B cell (primary cell): ENCODE measurements at places on chromosomes 6 and 20. TPM values are rescaled to one million over a fixed set of nuclear protein-coding genes. Genes with fewer than 3 reads are reported as not detected.

The PPP1R14C gene
- not detected in 2 replicates for total RNA-seq

- H3K4me3 ChIP-seq, result no peak overlapping the region
- H3K27me3 ChIP-seq, result peaks cover 3% of the 10 kb centered on the region
- H3K36me3 ChIP-seq, result no peaks in the 10 kb centered on the region
- no peak for DNase-seq
Measured at GRCh38 chr20:50776122-50776817, 18.6 kb upstream of the BCAS4 start.

- H3K27ac ChIP-seq, result no peak overlapping the region
- H3K36me3 ChIP-seq, result no peaks in the 10 kb centered on the region
- no peak overlapping the region for H3K4me3 ChIP-seq
- DNase-seq, result no peak
Measured at GRCh38 chr6:6346427-6347023, 26.1 kb upstream of the F13A1 start.

DNA sequence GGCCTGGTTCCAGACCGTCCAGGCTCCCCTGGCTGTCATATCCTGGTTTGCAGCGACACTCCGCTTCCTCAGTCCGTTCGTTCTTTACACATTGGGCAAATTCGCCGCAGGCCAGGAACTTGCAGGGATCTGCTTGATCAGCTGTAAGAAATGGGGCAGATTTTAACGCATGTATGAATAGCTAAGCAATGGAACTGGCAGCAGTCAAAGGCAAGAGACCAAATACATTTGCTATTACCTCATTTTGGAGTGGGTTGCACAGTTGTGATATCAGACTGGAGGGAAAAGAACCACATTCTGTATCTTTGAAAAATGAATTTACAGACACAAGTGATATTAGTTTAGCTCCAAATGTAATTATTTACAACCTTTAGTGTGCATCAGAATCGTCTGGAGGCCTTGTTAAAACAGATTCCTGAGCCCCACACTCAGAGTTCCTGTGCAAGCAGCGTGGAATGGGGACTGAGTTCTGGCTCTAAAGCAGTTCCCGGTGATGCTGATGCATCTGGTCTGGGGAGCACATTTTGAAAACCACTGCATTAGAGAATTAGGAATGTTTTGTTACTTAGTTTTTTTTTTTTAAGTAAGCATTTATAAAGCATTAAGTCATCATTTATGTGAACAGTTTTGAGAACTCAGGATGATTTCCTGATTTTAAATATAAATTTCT is 141.3 kb downstream of the IMPG1 start:
- no peak overlapping the region for H3K4me3 ChIP-seq
- DNase-seq, result no peak
- no peaks in the 10 kb centered on the region for H3K36me3 ChIP-seq

DNA sequence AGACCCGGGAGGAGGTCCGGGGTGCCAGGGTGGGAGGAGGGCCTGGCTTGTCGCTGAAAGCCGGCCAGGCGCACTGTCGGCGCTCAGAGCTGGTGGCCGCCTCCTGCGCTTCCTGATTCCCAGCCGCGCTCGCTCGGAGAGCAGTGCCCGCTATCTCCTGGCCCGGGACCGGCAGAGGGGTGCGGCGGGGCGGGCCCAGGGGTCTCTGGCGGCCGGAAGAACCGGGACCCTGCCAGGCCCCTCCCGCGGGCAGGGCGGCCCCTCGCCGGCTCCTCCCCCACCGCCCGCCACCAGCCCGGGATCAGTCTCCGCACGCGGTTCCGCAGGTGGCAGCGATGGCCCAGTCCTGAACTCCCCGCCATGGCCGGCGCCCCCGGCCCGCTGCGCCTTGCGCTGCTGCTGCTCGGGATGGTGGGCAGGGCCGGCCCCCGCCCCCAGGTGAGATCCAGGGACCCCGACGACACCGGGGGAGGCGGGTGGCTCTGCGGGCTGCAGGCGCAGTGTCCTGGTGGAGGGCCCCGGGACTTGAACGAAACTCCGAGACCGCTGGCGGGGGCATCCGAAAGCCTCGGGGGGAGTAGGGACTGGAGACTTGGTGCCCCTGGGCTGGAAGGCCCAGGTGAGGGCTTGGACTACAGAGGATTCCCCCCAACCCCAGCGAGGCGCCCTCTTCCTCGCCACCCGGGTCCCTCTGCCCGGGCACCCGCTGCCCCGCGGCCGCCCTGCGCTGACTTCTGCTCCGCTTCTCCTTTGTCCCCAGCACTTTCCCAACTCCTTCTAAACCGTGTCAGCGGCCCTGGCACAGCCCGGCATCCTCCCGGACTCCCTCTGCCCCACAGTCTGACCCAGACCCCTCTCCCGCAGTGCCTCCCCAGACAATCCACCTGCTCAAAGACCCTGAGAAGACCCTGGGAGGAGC is at the start of gene GLP1R:
TSS of gene GLP1R (plus strand) at position 301 of the 919 bp plus-strand sequence. CDS start at position 361, 60 bp downstream.
- no peak for DNase-seq
- H3K36me3 ChIP-seq, result no peaks in the 10 kb centered on the region
- H3K4me1 ChIP-seq, result peaks cover 4% of the 10 kb centered on the region
- no peak within 1 kb of the TSS for H3K27ac ChIP-seq
- H3K27me3 ChIP-seq, result no peaks in the 10 kb centered on the region

DNA sequence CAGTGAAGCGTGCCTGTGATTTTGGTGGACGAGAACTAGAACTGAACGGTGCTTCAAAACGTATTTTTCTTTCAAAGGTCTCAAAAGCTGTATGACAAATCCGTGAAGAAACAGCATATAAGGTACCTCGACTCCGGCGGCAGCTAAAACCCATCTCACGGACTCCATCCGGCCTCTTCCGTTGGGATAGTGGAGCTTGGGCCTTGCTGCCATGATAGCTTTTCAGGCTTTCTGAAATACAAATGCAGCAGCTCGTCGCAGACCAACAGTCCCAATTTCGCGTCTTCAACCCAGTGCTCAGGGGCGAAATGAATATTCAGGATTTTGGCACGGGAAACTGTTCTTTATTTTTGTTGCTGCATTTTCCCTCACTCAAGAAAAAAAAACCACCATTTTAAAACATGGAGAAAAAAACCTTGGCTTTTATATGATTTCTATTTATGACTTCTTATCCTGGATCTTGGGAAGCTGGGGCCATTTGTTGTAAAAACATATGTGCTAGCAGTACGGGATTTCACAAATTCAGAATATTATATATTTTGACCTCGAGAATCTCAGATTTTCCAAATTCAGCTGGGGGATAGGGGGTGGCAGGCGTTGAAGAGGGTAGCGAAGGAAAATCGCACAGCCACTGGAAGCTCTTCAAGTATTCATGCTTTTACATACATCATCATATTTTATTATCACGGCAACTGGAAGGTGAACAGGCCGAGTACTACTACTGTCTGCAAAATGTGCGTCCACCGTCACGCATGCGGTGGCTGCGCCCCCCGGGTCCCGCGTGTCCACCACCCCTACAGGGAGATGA is 849 bp downstream of the GSTA4 start:
- no peaks in the 10 kb centered on the region for H3K36me3 ChIP-seq
- peak; percentile 19 for DNase-seq
- H3K27me3 ChIP-seq, result no peaks in the 10 kb centered on the region
- peak overlapping the region; percentile 95 for H3K4me3 ChIP-seq
- H3K27ac ChIP-seq, result no peak overlapping the region

- DNase-seq, result peak; percentile 88
- peak within 1 kb of the TSS; percentile 95 for H3K27ac ChIP-seq
- peak within 1 kb of the TSS; percentile 81 for H3K4me3 ChIP-seq
- peaks cover 40% of the 10 kb centered on the region for H3K4me1 ChIP-seq
- H3K27me3 ChIP-seq, result no peaks in the 10 kb centered on the region
Measured at GRCh38 chr6:71288228-71289038, at the start of gene OGFRL1. OGFRL1 (plus strand) TSS chr6:71288811; CDS start chr6:71288937, 126 bp downstream.

DNA sequence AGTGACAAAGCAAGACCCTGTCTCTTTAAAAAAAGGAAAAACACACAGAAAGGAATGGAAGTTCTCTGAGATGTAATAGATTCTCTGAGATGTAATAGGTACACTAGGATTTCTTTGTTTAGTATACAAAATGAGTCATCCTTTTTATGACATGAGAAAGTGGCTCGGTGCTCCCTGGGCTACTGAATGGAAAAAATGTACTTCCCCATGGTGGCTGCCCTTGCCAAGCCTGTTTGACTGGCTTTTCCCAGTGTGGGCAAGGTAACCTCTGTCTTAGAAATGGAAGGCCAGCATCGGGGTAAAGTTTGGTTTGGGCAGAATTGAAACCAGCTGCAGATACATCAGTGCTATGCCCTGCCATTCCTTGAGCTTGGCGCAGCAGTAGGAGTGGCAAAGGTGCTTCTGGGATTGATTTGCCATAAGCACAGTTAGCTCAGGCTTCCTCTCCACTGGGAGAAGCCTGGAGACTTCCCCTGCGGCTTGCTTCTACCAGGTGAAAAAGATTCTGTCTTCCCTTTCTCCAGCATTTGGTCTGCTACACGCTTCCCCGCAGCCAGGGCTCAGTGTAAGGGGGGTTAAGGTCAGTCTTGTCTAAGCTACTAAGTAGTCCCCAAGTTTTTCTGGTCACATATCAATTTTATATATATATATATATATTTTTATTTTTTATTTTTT is 24.5 kb downstream of the ARFGEF2 start:
- H3K27ac ChIP-seq, result no peak overlapping the region
- peaks cover 13% of the 10 kb centered on the region for H3K36me3 ChIP-seq
- no peaks in the 10 kb centered on the region for H3K27me3 ChIP-seq
- H3K4me3 ChIP-seq, result no peak overlapping the region
- no peaks in the 10 kb centered on the region for H3K4me1 ChIP-seq
- no peak for DNase-seq

DNA sequence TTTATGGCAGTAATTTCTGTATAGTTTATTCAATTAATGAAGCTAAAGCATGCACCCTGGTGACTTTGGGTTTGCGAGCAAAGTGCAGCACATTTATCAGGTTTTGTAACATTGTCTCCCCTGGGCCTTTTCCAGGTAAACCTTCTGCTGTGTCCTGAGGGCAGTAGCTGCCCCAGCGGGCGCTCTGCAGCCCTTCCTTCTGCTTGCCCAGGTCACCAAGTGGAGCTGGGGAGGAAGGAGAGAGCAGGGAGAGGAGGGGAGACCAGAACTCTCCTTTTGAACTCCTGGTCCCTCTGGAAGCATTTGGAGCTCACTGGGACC is 145.6 kb downstream of the DLL1 start:
- no peaks in the 10 kb centered on the region for H3K36me3 ChIP-seq
- no peak overlapping the region for H3K27ac ChIP-seq
- no peak for DNase-seq
- H3K4me1 ChIP-seq, result peaks cover 20% of the 10 kb centered on the region
- H3K27me3 ChIP-seq, result no peaks in the 10 kb centered on the region

The RRAGD gene
- 2.7 and 4.5 TPM in 2 replicates for total RNA-seq

DNA sequence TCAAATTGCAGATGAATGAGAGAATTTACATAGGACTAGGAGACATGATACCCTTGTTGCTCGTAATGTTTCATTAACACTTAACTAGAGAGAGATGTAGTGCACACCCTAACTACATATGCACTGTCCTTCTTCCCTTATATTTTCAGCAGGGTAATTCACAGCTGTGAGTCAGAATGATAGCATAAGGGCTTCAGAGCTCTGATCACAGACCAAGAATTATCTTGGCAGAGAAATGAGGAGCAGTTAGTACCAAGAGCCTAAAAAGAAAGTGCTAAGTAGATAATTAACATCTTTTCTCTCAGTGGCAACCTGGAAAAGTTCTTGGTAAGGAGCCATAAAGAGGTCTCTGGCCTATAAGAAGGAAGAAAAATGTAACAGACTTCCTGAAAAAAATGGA is 35.8 kb downstream of the GRIK2 start:
- no peak overlapping the region for H3K4me3 ChIP-seq
- H3K36me3 ChIP-seq, result no peaks in the 10 kb centered on the region
- no peaks in the 10 kb centered on the region for H3K4me1 ChIP-seq
- no peaks in the 10 kb centered on the region for H3K27me3 ChIP-seq
- DNase-seq, result no peak

- H3K36me3 ChIP-seq, result no peaks in the 10 kb centered on the region
- no peaks in the 10 kb centered on the region for H3K4me1 ChIP-seq
- DNase-seq, result no peak
Measured at GRCh38 chr6:146937316-146937715, 266.9 kb upstream of the STXBP5 start.
